Stimulated activated CD4-positive, alpha-beta T cell treated with anti-CD3 and anti-CD28 coated beads, Interleukin-1b, Interleukin-23, amount 100 ng/mL, for 1 hour (primary cell): ENCODE measurements at places on chromosomes 4 and X.

GRCh38 chr4:85932500-85933290 is 427.2 kb downstream of the MAPK10 start:
- DNase-seq = no peak

DNA sequence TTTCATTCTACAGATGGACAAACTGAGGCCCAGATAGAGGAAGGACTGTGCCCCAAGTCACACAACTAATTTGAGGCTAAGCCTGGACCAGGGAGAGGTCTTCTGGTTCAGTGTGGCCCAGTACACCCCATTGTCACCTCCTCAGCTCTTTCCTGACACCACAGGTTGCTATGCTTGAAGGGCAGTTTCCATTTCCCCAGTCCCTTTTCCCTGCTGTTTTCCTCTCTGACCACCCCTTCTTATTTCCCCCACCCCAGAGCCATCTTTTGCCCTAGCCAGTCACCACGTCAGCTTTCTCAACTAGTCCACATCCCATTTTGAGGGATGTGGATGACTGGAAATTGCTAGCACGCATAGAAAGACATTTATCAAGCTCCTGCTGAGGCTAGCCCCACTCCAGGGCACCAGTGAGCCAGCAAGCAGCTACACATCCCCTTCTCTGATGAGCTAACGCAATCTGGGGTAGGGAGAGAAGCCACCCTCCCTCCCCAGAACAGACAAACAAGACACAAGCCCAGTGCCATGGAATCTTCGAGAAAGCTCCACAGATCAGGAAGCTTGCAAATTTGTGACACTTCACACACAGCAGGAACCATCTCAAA is 1.3 kb downstream of the GABRE start:
- DNase-seq = no peak

DNA sequence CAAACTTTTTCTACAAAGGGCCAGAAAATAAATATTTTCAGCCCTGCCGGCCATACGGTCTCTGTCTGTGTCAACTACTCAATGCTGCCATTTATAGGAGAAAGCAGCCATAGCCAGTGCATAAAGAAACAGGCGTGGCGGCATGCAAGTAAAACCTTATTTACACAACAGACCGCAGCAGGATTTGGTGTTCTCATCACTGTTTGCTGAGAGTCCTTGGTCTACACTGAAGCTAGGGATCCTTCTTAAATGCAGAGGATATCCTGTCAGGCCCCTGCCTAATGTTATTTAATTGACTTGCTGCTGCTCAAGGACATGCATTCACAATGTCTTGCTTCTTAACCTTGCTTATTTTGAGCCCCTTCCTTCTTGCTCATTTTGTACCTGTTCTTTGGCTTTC is 54.7 kb downstream of the CPE start:
- DNase-seq = no peak

- no peak for DNase-seq
These were observed 18.1 kb downstream of the FGFRL1 start for GRCh38 chr4:1029529-1029928.

GRCh38 chr4:122921971-122922876 is at the start of gene NUDT6:
Gene NUDT6, minus strand, starts transcription at chr4:122922597. Its CDS starts 25 bp downstream, at chr4:122922572.
- no peak for DNase-seq

- no peak for DNase-seq
These were observed 68.8 kb downstream of the TBL1X start for GRCh38 chrX:9533611-9534010.

- DNase-seq = no peak
These were observed 116.7 kb downstream of the SPCS3 start for GRCh38 chr4:176436293-176436973.

DNA sequence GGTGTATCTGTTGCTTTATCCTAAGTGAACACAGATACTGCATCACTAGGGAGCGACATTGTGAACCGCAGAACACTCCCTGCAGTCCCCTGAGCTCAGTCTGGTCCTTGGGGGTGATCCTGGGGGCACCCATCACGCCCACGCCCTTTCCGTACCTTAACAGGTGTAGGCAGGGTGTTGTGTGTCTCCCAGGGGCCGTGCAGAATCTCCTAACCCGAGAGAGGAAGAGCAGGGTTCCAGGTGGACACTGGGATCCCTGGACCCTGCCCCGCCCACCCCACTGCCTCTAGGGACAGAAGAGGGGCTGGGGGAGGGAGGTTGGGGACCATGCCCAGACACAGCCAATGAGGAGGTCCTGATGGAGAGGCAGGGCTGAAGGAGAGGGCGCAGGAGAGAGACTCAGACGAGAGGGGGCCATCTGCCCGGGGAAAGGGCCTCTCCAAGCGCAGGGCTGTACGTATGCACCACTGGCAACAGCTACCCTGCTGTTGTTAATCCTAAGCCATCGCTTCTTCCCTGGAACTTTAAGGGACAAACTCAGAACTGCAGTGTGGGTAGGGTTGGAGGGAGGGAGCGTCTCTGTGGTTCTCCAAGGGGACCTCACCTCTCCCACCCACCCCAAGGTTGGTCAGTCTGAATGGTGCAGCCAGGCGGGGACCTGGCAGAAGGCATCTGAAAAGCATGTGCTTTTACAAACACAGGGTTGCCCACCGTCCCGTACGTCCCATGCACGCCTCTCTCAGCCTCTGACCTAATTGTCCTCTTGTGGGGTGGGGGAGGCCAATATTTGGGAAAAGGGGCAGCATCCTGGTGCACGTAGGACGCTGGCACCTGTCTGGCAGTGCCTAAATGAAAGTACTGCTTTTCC is 2.5 kb downstream of the P2RY8 start:
- DNase-seq = no peak

DNA sequence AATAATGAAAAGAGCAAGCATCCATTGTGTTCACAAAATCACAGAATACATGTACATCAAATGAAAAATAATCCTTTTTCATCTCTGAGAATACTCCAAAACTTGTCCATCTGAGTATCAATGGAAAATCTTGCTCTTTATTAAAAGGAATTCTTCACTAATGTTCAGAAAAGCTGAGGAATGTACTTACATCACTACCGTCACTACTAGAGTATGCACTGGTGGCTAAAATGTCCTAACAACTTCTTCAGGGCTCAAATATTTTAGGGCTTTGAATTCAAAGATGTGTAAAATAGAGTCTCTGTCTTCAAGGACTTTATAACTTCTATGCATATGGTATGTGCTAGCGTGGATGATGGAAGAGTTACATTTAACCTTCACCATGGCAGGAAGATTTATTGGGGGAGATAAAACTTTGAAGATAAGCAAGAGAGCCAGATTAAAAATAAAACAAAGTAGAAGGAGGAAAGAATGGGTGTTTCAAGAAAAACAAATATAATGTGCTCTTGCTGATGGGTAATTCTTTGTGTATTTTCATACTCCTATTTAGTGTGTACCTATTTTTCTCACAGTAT is 55.1 kb downstream of the DMD start:
- DNase-seq = no peak

DNA sequence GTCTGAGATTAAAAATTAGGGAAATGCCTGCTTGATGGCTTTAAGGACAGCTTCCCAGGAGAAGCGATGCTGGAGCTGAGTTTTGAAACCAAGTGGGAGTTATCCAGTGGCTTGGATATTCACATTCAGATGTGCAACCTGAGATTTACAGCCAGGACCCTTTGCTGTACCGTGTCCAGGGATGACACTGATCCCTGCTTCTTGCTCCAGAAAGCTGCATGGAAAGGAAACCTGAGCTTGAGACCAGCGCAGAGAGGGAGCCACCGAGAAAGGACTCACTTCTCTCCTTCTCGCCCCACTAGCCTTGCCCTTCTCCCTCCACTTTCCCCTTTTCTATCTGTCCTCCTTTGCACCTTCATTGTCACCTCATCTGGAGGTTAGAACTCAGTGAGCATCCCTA is 254.5 kb upstream of the PPARGC1A start:
- no peak for DNase-seq

DNA sequence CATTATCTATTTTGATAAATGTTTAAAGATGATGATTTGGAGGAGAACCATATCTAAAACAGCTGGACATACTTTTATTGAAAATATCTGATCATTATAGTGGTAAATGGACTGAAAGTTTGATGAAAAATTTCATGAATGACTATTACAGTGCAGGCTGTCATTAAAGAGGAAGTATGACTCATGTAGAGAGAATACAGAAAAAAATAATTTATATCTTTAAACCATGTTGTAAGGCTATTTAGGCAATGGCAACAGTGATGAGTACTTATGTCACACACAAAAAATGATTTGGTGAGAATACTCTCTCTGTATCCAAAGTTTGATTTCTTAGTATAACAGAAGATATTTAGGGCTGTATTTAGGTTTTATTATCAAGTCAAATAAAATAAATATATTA is 3.9 kb upstream of the GLRB start:
- DNase-seq = no peak

GRCh38 chr4:1590244-1590643 is 93.9 kb downstream of the FAM53A start:
- DNase-seq = no peak

DNA sequence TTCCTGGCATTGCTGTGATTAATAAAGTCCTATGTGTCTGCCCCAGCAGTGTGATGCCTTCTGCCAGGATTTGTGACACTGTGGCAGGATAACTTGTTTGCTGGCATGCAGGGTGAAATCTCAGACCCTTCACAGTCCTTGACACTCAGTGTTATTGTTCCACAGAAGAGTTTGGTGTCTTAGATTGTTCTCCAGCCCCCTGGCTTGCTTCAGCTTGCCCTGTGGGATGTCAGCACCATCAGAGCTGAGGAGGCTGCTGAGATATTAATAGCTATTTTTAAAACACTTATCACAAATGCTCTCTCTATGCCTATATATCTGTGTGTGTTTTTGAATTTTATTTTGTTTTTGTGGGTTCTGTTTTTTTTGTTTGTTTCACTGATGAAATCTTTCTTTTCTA is 136.9 kb downstream of the TSPAN5 start:
- DNase-seq = no peak

GRCh38 chr4:76531597-76531996 is 96.6 kb downstream of the SHROOM3 start:
- no peak for DNase-seq

GRCh38 chr4:1985294-1985693 is 23.5 kb downstream of the NELFA start:
- DNase-seq = no peak

GRCh38 chr4:47750788-47751187 is 87.1 kb downstream of the CORIN start:
- DNase-seq = no peak

DNA sequence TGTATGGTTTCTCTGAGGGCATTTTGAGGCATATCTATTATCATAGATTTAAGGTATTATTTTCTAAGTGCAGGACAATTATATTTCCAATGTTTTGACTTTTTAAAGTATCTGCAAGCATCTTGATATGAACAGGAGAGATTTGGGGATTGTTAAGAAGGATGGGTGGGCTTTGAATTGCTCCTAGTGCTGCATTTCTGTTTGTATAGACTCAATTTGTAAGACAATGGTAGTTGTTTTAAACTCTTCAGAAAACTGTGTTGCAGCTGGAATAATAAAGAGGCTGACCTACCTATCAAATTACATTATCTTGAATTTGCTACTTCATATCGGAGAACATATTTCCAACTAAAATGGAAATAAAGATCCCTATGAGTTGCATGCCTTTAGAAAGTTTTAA is 570.3 kb downstream of the ADGRL3 start:
- DNase-seq = no peak

DNA sequence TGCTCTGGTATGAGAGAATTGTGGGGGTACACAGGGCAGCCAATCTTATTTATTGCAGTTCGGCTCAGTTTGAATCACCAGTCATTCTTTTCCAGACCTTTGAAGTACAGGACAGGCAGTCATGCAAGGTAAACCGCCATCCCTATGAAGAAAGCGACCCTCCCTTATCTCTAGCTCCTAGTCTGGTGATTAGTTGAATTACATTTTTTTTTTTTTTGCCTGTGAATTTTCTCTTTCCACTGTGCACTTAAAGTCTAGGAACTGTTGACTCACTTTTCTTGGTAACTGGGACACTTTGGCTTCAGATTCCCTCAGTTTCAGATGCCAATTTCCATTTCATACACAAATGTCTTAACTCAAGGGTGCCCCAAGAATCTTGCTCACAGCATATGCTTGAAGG is 82.4 kb upstream of the FAM9C start:
- no peak for DNase-seq

DNA sequence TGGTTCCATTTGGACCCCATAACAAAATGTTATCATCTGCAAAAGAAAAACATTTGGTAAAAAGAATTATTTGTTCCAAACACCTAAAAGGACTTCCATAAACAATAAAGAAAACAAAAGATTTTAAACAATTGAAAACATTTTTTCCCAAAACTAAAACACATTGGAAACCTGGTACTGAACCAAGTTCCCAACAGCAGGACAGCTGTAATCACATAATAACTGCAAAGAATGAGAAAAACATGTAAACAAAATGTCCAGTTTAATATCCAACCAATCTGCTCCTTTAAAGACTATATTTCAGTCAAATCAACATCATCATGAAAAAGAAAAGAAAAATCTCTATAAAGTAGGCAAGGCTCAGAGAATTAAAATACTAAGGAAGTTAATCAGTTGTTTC is 36.3 kb downstream of the PRDM5 start:
- no peak for DNase-seq

DNA sequence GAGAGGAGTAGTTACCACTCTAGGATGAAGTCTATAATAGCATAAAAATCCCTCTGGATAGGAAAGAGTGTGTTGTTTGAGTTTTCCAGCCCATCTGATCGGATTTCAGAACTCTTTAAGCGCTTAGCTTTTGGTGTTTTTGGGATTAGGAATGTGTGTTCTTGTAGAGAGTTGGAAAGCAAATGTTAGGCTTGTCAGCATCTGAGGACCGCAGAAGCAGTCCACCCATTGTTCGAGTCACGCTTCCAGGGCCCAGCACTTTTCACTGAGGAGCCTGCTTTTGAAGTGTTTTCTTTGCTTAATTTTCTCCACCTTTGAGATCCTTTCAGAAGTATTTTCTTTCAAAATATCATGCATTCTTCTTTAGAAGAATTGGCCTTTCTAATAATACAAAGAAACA is 306.2 kb downstream of the TENM3 start:
- DNase-seq = no peak

GRCh38 chrX:153245288-153245731 is 66.2 kb downstream of the MAGEA1 start:
- no peak for DNase-seq
